Naive thymus-derived CD8-positive, alpha-beta T cell (primary cell): ENCODE measurements at places on chromosomes 16 and 17.

DNA sequence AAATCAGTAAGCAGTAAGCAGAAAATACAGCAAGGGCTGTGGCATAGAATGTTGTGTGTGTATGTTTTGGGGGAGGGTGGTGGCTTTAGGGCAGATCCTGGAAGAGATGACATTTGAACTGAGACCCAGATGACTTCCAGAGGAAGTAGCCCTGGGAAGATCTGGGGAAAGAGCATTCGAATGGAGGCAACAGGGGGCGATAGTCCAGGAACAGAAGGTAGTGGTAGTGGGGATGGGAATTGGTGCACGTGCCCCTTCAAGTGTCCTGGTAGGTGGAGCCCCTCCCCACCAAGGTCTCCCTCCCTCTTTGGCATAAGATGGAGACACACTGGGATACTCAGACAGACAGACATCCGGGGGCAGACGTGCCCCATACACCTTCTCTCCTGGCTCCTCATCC lies 14.1 kb downstream of the ARHGEF15 start:
- no peaks in the 10 kb centered on the region for H3K36me3 ChIP-seq
- H3K27ac ChIP-seq, result no peak overlapping the region
- H3K4me3 ChIP-seq, result no peak overlapping the region
- H3K4me1 ChIP-seq, result peaks cover 19% of the 10 kb centered on the region
- no peak for DNase-seq

DNA sequence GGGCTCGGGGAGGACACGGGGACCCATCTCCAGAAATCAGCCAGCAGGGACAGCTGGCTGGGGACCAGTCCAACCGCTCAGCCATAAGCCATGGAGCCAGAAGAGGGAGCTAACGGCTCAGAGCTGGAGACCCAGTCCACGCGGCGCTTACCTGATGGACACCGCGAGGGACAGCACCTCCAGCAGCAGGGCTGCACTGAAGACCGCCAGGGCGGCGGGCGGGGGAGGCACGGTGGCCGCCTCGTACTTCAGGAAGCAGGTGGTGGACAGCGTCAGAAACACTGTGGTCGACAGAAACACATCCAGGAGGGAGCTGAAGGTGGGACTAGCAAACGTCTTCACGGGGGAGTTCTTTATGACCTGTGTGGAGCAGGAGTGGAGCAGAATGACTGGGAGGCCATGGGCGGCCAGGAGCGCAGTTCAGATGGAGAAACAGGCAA lies 102.6 kb upstream of the CREBBP start:
- H3K27me3 ChIP-seq, result peaks cover 2% of the 10 kb centered on the region
- H3K4me1 ChIP-seq, result peaks cover 11% of the 10 kb centered on the region
- no peak for DNase-seq
- H3K4me3 ChIP-seq, result no peak overlapping the region
- no peak overlapping the region for H3K27ac ChIP-seq

- no peak overlapping the region for H3K4me3 ChIP-seq
- H3K27me3 ChIP-seq, result no peaks in the 10 kb centered on the region
- H3K4me1 ChIP-seq, result peaks cover 27% of the 10 kb centered on the region
- peaks cover 4% of the 10 kb centered on the region for H3K36me3 ChIP-seq
These were observed 37.0 kb downstream of the PITPNC1 start for GRCh38 chr17:67414130-67414529.

GRCh38 chr16:87832741-87833502 lies 36.4 kb downstream of the SLC7A5 start:
- H3K27ac ChIP-seq, result no peak overlapping the region
- no peak overlapping the region for H3K4me3 ChIP-seq
- H3K4me1 ChIP-seq, result no peaks in the 10 kb centered on the region
